ENCODE measurements at places on chromosomes 1 and 21. TPM values are rescaled to one million over a fixed set of nuclear protein-coding genes. Genes with fewer than 3 reads are reported as not detected.

The ATP6V1G3 gene
- 1.3 TPM for total RNA-seq

The PODN gene
- 2.8 TPM for total RNA-seq

The CD2 gene
- not detected for total RNA-seq

DNA sequence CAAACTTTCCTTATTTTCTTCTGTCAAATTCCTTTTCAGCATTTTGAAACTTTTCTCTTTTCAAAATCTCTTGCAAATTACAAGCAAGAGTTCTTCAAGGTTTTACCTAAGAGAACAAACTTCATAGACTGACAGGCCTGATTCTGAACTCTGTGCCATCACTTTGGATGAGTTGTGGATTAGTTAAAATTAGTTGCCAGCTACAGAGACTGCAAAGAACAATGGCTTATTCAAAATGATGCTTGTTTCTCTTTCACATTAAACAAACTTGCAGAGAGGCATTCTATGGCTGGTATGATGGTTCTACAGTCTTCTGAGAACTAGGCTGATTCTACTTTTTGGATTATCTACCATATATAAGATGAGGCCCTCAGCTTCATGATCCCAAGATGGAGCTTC lies 3.8 kb downstream of the LRRC8B start:
- no peak for DNase-seq

GRCh38 chr1:24070821-24071393 lies 41.0 kb downstream of the MYOM3 start:
- peak; percentile 96 for DNase-seq

GRCh38 chr1:27301052-27301422 lies 20.9 kb upstream of the TMEM222 start:
- no peak for DNase-seq

GRCh38 chr1:178057141-178057765 lies 36.7 kb upstream of the RASAL2 start:
- DNase-seq: no peak

- DNase-seq: peak; percentile 42
These were observed 98.7 kb downstream of the OBSCN start for GRCh38 chr1:228306275-228307217.

GRCh38 chr1:174023440-174023839 lies 1.3 kb upstream of the RC3H1 start:
- peak; percentile 78 for DNase-seq

Measured in endodermal cell (in vitro differentiated cells).